ENCODE measurements at places on chromosomes 13 and 19.

DNA sequence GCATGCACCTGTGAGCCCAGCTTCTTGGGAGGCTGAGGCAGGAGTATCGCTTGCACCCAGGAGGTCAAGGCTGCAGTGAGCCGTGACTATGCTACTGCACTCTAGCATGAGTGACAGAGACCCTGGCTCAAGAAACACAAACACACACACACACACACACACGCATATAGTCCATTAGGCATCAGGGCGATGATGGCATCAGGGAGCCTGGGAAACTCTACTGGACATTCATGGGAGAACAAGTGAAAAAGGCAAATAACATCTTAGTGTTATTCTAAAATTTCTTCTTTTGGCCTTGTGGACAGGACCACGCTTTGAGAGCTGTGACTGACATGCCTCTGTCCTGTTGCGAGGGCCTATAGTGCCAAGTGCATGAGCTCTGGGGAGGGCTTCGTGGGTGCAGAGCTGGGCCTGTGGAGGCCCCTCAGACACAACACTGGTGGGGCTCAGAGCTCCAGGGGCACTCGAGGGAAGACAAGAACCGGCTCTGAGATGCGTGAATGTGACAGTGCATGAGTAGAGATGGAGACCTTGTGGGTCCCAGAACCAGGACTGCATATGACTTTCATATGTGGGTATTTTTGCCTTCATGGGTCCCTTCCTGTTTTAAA lies 8.0 kb upstream of the USF2 start:
- no peak for DNase-seq

- DNase-seq, result no peak
Measured at GRCh38 chr13:36259361-36260137, 38.1 kb downstream of the CCDC169 start.

GRCh38 chr13:102127153-102127552 lies 274.7 kb downstream of the FGF14 start:
- no peak for DNase-seq

GRCh38 chr13:20713014-20713376 lies 9.5 kb downstream of the IL17D start:
- no peak for DNase-seq

GRCh38 chr19:19552798-19553197 lies 14.7 kb downstream of the CILP2 start:
- peak; percentile 63 for DNase-seq

GRCh38 chr19:49938662-49939061 lies 9.4 kb upstream of the NUP62 start:
- no peak for DNase-seq

DNA sequence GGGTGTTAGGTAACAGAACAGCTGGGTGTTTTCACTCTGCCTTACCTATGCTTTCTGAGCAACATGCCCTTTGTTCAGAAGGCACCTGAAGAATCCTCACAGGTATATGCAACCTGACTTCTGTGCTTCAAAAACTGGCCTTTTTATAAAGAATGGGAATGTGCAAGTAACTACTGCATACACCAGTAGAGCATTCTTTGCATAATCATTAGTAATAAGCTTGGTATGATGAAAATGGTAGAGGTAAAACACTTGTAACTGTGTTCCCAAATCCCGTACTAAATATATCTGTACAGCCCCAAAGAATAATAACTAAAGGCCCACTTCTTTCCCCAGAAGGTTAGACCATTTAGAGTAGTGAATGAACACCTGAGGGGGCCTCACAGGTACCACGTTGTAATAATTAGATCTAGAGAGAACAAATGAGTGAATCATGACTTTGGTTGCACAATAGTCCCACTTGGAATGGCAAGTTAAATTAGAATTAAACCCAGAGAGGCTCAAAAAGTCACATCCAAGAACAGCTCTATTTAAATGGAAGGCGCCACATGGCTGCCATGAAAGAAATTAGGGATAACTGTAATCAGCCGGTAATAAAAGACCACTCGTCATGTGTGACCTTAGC lies 413.9 kb downstream of the KLF12 start:
- no peak for DNase-seq

- DNase-seq, result no peak
Measured at GRCh38 chr19:9903336-9903735, 33.0 kb downstream of the OLFM2 start.

DNA sequence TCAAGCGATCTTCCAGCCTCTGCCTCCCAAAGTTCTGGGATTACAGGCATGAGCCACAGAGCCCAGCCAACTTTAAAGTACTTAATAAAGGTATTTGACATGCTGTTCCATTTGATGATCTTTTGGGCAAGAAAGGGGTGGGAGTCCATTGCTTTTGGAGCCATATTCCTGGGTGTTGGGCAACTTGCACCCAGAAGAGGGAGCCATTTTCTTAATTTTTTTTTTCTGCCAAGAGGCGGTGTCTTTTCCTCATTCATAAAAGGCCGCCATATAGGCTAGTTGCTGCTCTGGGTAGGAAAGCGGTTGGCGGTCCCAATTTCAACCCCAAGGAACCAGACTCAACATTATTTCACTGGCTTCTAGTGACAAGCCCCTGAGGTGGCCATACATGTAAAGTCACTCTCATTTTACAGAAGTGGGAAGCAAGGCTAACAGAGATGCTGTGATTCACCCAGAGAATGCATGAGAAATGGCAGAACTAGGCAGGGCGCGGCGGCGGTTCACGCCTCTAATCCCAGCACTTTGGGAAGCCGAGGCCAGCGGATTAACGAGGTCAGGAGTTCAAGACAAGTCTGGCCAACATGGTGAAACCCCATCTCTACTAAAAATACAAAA lies 139.6 kb downstream of the CACNA1A start:
- peak; percentile 56 for DNase-seq

DNA sequence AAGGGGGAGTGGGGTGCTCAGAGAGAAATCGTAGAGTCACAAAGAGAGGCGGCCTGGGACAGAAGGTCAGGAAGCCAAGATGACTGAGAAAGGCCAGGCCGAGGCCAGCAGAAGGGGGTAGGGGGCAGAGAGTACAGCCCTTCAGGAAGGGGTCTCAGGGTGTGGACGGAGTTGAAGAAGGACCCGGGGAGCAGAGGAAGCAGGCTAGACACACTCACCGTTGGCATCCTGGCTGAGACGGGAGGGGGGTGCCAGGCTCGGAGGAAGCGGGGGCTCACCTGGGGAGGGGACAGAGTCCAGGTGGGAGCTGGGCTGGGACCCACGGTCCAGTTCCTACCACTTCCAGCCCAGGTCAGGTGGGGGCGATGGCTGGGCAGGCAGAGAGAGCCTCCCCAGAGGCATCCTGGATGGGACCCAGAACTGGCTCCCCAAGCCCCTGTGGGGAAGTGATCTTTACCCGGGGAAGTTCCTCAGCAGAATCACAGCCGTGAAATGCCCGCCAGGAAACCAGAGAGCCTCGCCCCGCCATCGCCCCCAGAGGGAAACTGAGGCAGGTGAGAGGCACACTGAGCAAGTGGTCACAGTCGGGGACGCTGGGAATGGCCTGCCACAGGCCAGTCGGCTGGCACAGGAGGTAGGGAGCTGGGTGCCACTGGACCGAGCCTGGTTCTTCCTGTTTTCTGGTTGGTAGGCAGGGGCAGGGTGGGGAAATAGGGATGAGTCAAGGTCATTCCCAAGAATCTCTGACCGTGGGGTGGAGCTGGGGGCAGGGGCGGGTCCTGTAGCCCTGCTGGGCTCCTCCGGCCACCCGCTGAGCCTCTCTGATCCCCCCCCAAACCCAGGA lies 1.4 kb downstream of the MATK start:
- peak; percentile 31 for DNase-seq

GRCh38 chr13:46178143-46178542 lies 3.8 kb downstream of the LCP1 start:
- no peak for DNase-seq

GRCh38 chr13:105370011-105370650 lies 1165.3 kb downstream of the EFNB2 start:
- DNase-seq, result no peak

- DNase-seq, result no peak
Measured at GRCh38 chr19:57655443-57655842, 13.3 kb upstream of the ZSCAN4 start.

GRCh38 chr19:17333611-17334413 lies 843 bp downstream of the ANO8 start:
- no peak for DNase-seq

- DNase-seq, result no peak
Measured at GRCh38 chr13:29439601-29440388, 155.7 kb downstream of the SLC7A1 start.

DNA sequence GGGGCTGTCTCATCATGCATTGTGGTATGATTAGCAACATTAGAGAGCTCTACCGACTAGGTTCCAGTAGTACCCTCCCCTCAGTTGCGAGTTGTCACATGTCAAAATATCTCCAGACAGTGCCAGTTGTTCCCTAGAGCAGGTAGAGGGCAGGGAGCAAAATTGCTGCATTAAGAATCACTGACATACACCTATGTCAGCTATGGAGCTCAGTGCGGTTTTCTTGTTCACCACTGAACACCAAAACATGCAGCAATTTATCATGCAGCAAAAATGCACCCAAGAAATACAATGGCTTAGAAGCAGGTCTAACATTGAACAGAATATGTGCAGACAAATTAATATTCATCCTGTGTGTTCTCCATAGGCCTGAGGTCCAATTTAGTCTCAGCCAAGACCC lies 186.9 kb upstream of the STARD13 start:
- no peak for DNase-seq

- DNase-seq, result no peak
Measured at GRCh38 chr19:41551212-41551610, 24.8 kb upstream of the CEACAM21 start.

DNA sequence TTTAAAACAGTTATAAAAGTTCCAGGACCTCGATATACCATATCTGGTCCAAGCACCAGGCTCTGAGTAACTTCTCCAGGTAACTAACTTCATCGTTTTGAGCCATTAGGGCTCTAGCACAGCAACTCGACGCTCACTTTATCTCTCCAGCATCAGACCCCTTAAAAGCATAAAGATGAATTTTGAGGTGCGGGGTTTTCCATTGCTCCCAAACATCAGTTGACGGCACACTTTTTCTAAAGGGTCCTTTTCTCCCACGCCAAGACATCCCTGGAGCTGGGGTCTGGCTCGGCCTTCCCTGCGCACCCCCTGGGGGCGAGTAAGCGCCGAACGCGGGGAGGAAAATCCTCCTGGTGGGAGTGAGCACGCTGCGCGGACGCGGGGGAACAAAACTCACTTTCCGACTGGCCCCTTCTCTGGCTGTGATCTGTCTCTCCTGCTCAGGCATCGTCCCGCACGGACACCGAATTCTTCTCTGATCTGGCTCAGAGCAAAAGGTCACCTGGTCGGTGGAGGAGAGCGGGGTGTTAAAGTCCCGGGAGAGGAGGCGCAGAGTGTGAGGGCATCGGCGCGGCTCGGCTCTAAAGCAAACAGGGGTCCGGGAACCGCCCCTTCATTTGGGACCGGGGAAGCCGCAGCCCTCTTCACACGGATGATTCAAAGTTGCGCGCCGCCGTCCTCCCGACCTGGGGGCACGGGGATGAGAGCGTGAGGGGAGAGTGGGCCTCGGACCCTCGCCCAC lies at the start of gene ATP7B:
Gene ATP7B, minus strand, starts transcription at position 561 of the 742 bp plus-strand sequence. Its CDS starts 113 bp downstream, at position 448.
- peak; percentile 20 for DNase-seq

DNA sequence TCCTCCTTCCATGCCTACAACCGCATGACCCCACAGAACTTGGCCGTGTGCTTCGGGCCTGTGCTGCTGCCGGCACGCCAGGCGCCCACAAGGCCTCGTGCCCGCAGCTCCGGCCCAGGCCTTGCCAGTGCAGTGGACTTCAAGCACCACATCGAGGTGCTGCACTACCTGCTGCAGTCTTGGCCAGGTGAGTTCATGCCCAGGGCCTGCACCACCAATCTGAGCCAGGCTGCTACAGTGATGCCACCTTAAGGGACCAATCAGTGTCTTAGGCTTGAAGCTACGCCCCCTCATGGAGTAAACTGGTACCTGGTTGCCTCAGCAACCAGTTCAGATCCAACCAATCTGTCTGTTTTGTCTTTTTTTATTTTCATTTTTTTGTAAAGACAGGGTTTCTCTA lies 5.2 kb downstream of the SYDE1 start:
- no peak for DNase-seq

DNA sequence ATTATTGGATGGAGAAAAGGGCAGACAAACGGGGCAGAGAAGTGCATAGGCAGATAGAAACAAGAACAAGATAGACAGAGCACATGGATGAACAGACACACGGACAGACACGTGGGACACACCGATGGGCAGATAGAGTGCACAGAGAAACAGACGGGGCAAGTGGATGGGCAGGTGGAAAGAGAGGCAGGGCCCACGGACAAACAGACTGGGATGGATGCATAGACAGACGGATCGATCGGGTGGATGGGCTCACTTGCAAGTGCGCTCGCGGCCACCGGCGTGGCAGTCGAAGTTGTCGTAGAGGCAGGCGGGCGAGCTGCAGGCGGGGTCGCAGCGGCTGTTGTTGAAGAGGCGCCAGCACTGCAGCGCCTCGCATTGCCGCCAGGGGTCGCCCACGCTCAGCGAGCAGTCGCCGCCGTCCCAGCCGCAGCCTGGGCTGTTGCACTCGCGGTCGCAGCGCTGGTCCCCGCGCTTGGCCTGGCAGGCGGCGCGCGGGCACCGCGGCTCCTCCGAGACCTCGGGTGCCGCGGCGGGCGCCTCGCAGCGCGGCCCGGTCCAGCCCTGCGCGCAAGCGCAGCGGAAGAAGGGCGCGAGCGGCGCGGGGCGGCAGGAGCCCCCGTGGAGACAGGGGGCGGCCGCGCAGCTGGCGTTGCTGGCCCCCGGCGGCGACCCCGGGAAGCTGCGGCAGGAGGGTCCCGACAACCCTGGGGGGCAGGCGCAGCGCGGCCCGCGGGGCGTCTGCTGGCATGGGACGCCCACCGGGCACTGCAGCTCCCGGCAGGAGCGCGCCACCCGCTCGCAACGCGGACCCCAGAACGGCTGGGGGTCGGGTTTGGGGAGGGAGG lies 23.3 kb downstream of the NOTCH3 start:
- DNase-seq, result peak; percentile 87

GRCh38 chr19:4622695-4623421 lies 16.5 kb upstream of the TNFAIP8L1 start:
- no peak for DNase-seq

- no peak for DNase-seq
Measured at GRCh38 chr13:59880468-59880867, 283.3 kb downstream of the DIAPH3 start.

DNA sequence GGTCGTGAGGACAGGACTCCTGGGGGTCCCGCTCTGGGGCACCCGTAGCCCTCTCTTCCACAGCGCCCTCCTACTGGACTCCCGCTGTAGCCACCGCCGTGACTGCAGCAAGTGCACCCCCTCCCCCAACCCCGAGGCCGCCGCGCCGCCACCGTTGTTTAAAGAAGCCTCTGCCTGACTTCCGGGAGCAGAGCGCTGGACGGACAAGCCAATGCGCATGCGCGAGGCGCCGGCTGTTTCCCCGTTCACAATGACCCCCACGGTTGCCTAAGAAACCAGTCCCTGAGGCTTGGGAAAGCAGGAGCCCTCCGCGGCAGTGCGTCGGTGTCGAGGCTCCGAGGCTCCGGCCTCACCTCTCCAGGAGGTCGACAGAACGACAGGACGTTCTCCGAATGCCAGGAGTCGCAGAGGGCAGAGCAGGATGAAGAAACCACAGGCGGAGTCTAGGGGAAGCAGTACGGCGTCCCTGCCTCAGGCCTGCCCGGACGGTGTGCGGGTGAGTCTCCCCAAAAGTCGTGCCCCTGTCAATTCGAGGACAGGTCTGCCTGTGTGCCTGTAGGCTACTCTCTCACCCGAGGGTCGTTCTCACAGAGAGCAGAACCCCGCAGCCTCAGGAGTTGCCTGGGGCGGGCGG lies 70.5 kb upstream of the ZNF420 start:
- no peak for DNase-seq

Measured in HTR-8/SVneo (cell line).